ENCODE measurements at places on chromosomes 11 and 22.
A peak's percentile ranks its signal among the peaks of the same experiment; 100 is the strongest.

- DNase-seq, result no peak
Observed at GRCh38 chr11:23097891-23098290, 237.6 kb upstream of the CCDC179 start.

- DNase-seq, result no peak
Observed at GRCh38 chr11:35304900-35305460, 114.4 kb downstream of the SLC1A2 start.

- no peak for DNase-seq
Observed at GRCh38 chr11:4068962-4069361, 25.6 kb upstream of the RRM1 start.

GRCh38 chr11:45097721-45098493 is 48.5 kb upstream of the PRDM11 start:
- DNase-seq, result no peak

DNA sequence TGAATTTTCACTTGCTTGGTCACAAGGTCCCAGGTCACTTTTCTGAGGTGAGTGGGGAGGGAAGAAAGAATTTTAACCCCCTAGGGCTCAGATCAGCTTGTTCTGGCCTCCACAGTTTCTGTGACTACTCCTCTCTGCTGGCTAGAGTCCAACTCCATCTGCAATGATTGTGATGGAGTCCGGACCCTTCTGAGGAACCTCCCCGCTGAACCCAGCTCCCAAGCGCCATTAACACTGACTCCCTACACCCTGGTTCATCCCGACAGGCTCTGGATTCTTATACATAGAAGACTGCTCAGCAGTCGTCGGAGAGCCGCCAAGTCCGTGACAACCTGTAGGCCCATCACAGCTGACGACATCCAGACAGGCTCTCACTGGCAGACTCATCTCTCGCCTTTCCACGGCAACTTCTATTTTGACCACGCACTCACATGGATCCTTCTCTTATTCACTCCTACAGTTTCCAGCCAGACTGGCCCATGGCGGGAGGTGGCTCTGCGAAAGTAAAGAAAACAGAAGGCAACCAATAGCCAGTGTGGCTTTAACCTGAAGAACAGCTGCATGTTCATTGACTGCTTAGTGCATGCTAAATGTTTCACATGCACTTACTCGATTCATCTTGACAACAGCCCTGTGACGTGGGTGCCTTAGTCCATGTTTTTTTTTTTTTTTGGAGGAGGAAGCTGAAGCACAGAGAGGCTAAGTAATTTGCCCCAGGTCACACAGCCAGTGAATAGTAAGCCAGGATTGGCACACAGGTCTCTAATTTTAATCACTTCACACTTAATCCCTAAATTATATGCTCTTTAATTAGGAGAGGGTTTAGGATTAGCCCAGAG is 68.0 kb upstream of the PRDM11 start:
- DNase-seq, result no peak

- DNase-seq, result no peak
Observed at GRCh38 chr22:35425971-35426800, 26.2 kb downstream of the MCM5 start.

GRCh38 chr11:94747146-94747545 is 21.0 kb upstream of the AMOTL1 start:
- no peak for DNase-seq

DNA sequence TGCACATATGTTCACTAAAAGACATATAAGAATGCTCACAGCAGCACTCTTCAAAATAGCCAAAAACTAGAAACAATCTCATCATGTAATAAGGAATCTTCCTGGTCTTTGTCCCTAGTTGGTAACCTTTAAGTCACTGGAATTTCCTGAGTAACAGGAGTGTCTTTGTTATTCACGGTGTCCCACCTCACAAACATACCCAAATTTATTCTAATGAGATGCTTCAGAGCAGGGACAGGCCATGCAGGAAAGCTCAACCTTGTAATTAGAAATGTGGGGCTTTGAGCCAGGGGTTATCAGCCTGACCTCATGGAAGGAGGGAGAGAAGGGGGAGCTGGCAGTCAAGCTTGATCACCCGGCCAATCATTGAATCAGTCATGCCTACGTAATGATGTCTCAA is 40.3 kb upstream of the NFRKB start:
- DNase-seq, result no peak

DNA sequence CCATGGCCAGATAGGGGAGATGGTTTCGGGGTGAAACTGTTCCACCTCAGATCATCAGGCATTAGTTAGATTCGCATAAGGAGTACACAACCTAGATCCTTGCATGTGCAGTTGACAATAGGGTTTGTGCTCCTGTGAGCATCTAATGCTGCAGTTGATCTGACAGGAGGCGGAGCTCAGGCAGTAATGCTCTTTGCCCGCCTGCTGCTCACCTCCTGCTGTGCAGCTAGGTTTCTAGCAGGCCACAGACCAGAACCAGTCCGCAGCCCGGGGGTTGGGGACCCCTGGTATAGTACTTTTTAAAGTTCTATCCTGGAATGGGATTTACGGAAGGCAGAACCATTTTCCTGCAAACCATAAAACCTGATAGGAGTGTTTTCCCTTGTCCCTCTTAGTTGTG is 54.6 kb downstream of the POLD3 start:
- DNase-seq, result no peak

- no peak for DNase-seq
Observed at GRCh38 chr11:120828847-120829246, 195.1 kb upstream of the TBCEL start.

GRCh38 chr11:112795142-112795815 is 165.9 kb upstream of the NCAM1 start:
- DNase-seq, result no peak

DNA sequence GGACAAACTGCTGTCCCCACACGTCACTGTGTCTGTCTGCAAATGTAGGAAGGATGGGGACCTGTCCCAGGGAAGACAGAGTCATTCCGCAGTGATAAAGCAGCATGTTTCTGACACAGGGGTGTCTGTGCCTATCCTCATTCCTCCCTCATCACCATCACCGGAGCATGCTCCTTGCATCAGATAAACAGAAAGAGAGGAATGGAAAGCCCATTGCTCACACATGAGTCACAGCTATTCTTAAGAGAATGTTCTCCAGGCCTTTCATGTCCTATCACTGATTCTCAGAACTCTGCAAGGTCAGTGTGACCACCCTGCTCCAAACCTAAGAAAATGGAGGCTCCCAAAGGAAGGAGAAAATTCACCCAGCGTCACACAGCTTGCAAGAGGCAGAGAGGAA is 38.9 kb downstream of the ZNF195 start:
- DNase-seq, result no peak

DNA sequence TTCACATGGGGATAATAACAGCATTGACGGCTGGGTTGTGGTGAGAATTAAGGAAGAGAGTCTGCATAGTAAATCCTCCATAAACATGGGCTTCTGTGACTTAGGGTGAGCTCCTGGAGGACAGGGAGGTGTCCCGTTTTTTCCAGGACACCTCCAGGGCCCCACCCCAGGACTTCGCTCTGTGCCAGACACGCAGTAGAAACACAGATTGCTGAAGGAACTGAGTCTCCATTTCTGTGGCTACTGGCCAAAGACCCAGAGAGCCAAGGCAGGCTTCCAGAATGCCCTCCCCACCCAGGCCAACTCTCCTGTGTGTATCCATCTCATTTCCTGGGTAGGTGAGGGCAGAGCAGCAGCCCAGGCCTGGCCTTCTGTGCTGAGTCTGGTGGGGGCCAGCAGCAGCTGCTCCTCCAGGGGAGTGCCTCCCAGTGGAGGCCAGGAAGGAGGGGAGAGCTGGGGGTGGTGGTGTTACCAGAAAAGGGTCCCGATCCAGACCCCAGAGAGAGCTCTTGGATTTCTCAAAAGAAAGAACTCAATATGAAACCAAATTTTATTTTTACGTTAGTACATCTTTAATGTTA is 9.5 kb upstream of the RFPL3 start:
- no peak for DNase-seq

DNA sequence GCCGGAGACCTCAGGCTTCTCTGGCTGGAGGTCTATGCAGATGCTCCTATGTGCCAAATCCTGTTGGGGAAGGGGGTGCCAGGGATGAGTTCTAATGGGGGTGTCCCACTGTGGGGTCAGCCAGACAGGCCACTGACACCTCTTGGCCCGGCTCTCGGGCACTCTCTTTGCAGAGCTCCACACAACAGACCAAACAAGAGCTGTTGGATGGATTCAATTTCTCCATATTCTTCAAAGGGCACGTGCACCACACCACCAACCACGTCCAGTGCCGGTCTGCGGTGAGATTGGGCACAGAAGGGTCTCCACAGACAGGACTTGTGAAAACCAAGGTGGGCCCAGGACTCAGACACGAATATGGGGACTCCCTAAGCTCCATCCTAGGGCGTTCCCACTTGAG is 2.2 kb upstream of the RGL4 start:
- DNase-seq, result no peak

GRCh38 chr11:46352063-46352841 is 5.0 kb downstream of the DGKZ start:
- DNase-seq, result peak; percentile 50

- DNase-seq, result no peak
Observed at GRCh38 chr11:116678887-116679286, 93.9 kb downstream of the BUD13 start.

GRCh38 chr11:60370811-60371298 is 7.5 kb upstream of the MS4A7 start:
- no peak for DNase-seq

DNA sequence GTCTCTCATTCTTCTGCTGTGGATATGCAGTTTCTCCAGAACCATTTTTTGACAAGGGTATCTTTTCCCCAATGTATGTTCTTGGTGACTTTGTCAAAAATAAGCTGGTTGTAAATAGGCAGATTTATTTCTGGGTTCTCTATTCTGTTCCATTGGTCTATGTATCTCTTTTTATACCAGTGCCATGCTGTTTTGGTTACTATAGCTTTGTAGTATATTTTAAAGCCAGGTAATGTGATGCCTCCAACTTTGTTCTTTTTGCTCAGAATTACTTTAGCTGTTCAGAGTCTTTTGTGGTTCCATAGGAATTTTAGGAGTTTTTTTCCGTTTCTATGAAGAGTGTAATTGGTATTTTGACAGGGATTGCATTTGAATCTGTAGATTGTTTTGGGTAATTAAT is 12.4 kb downstream of the HORMAD2 start:
- DNase-seq, result no peak

DNA sequence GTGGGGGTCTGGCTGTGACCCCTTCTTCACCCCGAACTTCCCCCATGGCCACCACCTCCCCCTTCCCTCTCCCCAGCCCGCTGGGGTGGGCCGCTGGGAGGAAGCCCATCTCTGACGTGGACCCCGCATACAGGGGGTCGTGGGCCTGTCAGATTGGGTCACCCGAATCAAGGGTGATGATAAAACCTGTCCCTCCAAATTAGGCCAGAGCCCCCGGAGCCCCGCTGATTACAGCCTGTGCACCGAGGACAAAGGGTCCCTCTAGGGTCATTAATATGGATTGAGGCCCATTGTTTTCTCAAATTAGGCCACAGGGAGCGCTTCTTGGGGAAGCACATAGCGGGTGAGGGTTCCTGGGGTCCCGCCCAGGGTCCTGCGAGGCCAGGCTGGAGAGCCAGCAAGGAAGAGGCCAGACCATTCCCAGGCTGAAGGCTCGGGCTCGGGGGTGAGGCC is 4.9 kb upstream of the LINC01488 start:
- DNase-seq, result no peak

- no peak for DNase-seq
Observed at GRCh38 chr11:79182794-79183193, 258.0 kb downstream of the TENM4 start.

DNA sequence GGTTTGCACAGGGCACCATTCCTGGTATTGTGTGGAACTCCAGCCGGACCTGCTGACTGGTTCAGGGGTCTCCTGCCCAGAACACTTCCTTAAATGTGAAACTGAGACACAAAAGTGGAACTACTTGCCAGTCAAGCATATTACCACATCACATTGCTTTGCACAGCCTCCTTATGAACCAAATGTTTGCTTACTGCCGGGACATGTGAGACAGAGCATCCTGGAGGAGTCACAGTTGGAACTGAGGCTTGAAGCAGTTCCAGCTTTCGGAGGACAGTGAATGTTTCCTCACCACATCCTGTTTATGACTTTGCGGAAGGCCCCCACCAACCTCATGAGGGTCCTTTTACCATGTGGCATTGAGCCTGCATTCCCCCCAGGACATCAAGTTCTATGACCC is 105.8 kb upstream of the ARHGAP42 start:
- no peak for DNase-seq

DNA sequence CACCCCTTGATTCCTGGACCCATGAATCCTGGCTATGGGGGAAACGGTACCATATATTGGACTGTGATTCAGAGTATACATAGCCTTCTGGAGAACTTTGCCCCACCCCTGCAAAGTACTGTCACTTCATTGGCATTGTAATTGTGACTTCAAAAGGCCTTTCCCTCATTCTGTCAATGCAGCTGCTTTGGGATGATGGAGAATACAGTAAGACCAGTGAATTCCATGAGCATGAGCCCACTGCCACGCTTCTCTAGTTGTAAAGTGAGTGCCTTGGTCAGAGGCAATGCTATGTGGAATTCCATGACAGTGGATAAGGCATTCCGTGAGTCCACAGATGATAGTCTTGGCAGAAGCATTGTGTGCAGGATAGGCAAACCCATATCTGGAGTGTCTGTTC is 25.7 kb upstream of the MSANTD2 start:
- DNase-seq, result no peak

- no peak for DNase-seq
Observed at GRCh38 chr22:44024288-44024921, at the start of gene PARVB. Gene PARVB (plus strand): TSS chr22:44024302. CDS start chr22:44024340, 38 bp downstream.

DNA sequence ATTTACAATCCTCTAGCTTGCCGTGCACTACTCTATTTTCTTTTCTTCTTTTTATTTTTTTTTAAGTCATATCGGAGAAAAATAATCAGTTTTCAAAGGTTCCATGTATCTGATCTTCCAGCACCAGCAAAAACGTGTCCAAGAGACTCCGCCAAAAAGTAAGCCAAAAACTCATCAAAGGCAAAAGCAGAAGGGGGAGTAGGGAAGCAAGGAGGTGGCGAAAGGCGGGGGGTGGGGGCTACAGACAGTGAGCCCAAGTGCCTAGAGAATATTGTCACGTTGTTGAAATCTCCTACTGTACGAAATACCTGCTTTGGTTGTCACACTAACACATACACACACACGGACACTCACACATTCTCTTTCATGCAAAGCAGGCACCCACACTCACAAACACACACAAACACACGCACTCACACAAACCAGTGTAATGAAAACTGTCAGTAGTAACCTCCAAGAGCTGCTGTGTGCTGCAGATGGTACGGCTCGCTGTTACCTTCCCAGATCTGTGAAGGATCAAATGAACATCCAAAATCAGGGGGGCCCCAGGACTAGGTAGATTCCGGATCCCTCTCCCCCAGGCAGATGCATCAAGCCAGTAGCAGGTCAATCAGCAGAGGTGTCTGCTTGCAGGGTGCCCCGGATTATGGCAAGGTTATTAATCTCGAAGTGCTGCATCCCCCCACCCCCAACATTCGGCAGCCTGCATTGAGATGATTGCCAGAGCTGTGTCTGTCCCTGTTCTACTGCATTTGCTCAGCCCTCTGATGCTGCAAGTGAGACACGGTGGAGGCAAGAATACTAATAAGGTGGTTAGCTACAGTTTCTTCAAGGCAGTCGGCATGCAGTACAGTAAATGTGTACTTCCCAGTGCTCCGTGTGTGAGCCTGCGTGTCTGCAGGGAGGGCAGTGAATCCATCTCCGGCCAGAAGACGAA is at the start of gene LRRC4C:
LRRC4C (minus strand) TSS at position 188 of the 937 bp plus-strand sequence.
- DNase-seq, result no peak

- DNase-seq, result no peak
Observed at GRCh38 chr11:88312628-88313027, 24.9 kb downstream of the CTSC start.
